Stimulated activated CD4-positive, alpha-beta T cell treated with anti-CD3 and anti-CD28 coated beads, Interleukin-15, amount 100 ng/mL, for 1 hour (primary cell): ENCODE measurements at places on chromosomes 3 and 15.

GRCh38 chr3:189368384-189368783 lies 196.6 kb downstream of the TPRG1 start:
- DNase-seq: no peak

DNA sequence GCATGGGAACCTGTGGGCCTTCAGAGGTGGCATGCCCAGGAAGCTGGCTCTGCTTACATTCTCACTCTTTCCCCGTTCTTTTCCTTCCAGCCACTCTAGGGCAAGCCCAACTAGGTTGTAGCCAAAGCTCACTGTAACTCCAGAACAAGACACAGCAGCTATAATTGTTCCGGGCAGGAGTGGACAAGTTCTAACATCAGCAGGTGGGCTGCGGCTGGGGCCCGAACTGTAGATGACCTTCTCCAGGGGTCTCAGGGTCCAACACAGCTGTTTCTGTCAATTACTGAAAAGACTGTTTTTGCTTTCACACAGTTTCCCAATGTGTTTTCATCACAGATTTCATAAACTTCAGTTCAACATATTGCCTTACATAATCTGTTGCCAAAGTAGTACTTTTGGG lies 11.5 kb downstream of the RASGRP1 start:
- no peak for DNase-seq

DNA sequence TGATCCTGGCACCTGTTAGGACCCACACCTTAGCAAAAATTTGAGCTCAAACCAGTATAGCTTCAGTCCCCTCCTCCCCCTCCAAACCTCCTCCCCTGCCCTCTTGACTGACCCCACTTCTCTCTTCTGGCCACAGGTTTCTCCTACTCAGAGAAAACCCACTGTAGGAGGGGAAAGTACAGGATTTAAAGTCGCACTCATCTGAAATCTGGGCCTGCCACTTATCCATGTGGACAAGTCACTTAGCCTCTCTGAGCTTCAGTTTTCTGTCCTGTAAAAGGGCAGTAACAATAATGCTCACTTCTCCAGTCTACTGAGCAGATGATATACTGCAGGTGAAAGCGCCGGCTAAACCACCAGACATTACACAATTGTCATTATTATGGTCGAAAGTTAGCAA lies 142.7 kb downstream of the MEGF11 start:
- no peak for DNase-seq

DNA sequence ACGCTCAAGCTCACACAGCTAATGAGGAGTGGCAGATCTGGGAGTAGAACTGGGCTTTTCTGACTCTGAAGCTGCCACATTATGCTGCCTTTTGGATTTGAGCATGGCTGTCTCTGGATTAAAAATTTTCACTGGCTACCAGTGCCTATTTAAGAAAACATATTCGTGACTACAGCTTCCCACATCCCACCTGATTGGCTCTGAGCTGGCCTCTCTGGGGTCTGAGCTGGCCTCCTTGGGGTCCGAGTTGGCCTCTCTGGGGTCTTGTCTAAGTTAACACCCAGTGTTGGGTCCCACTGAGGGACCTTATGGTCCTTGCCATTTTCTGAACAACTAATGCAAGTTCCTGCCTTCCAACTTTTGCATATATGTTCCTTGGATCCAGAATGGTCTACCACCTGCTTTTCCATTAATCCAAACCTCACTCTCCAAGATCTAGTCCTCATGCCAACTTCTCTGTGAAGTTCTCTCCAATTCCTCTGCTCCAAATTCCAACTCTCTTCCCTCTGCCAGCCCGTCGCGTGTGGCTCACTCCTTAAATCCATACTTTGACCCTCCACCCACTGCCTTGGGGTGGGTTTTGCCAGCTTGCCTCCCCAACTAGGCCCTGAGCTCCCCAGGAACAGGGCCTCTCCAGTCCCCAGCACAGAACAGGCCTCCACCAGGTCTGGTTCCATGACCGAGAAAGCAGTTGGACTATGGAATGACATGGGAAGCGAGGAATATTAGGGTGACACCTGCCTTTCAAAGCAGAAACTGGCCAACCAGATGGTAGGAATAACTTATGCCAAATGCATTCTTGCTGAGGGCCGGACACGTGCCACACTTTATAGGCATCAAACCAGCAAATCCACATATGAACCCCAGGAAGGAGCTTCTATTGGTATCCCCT lies 42.5 kb downstream of the ATP2B2 start:
- DNase-seq: no peak

DNA sequence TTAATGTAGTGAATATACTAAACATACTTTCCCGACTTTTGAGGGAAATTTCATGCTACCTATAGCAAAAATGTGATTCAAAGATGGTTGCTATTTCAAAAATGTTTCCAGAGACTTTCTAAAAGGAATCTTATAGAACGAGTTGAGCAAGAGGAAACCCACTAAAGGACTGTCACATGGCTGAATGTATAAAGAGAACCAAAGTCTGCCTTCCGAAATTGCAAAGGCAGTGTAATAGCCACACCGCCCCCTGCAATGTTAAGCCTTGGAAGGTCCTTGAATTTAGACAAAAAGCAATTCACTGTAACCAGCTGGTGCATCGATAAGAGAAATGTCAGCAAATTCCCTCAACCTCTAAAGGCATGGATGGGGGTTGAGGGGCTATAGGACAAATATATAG lies 142.8 kb downstream of the CHL1 start:
- DNase-seq: no peak

GRCh38 chr15:60408463-60408981 lies 10.7 kb upstream of the ANXA2 start:
- DNase-seq: no peak

DNA sequence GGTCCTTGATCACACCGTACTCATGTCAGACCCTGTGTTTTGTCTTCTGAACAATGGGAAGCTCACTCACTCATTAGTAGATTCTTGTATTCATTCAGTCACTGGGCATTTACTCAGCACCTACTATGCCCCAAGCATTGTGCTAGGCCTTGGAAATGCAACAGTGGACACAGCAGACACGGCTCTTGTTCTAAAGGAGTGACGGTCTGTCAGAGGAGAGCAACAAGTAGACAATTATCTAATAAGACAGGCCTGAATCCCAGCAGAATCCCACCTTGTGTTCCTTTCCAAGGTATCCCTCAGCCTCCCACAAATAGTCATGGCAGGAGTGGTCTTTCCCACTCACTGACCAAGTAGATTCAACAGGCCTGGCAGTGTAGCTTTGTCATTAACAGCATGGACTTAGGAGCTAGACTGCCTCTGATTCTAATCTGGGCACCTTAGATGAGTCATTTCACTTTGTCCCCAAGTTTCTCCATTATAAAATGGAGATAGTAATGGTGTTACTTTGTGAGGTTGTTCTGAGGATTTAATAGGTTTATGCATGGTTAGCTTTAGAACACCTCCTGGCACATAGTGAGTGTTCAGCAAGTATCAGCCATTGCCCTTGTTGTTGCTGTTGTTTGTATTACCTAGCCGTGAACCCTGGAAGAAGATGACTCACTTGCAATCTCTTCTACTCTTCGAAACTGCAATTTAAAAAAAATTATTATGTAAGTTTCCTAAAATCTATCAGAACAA lies 69.1 kb downstream of the SSUH2 start:
- DNase-seq: no peak

GRCh38 chr3:53581671-53582070 lies 87.3 kb downstream of the CACNA1D start:
- DNase-seq: no peak

GRCh38 chr3:55426486-55426885 lies 60.6 kb downstream of the WNT5A start:
- DNase-seq: no peak

DNA sequence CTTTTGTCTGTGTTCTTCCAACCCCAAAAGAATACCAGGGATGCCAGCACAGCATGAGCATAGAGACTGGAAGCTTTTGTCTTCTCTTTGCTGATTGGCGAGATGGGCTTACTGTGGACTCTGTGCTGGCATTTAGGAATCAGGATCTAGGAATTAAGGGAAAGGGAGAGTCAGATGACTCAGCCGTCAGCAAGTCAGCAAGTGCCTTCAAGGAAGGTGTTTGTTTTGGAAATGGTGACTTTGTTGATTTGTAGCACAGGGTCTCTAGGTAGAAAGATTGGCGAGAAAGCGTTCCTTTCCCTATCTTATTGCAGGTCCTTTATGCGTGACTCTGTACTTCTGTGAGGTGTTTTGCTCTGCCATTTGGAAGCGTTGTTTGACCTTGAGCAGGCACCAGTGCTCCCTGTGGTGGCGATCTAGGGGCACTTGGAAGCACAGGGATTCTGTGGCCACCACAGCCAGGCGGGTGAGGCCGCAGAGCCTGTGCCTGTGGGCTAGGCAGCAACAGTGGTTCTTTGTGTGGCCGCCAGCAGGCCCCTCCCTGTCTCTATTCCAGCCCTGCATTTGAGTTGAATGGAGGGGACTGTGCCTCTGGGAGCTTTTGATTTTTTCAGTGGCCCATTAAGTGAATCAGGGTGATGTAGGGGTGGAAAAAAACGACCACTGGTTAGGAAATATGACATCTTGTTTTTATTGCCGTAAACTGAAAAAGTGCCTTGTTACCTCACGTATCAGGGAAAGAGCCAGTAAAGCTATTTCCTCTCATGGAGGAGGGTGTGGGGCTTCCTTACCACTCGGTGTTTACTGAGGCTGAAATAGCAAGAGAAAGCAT lies 19.0 kb downstream of the FAN1 start:
- DNase-seq: no peak

GRCh38 chr3:175093748-175094147 lies 234.6 kb downstream of the NAALADL2 start:
- no peak for DNase-seq

- no peak for DNase-seq
Measured at GRCh38 chr15:42138968-42139386, 17.5 kb downstream of the PLA2G4F start.

DNA sequence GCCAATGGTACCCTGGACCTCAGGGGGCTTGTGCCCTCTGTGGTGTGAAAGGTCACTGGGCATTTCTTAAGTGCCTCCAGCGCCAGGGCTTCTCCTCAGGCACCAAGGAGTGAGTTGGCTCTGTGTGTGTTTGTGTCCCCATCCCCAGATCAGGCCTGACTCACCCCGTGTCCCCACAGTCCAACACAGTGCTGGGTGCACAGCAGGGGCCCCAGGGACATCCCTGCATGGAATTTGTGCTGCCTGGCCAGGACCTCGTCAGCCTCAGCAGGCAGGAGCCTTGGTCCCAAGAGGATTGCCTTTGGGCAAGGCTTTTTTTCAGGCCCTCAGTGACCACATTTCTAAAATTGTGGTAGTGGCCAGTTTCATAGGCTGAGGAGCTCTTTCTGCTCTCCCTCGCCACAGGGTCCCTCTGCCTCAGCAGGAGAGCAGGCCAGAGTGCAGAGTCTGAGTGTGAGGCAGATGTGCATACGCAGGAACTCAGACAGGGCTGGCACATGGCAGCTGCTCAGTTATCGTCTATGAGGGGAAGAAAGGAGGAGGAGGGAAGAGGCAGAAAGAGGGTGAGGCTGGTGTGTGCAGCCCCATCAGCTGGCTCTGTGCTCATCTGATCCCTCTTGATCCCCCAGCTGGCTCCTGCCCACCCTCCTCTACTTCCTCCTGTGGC lies 215.6 kb downstream of the RPLP1 start:
- no peak for DNase-seq

DNA sequence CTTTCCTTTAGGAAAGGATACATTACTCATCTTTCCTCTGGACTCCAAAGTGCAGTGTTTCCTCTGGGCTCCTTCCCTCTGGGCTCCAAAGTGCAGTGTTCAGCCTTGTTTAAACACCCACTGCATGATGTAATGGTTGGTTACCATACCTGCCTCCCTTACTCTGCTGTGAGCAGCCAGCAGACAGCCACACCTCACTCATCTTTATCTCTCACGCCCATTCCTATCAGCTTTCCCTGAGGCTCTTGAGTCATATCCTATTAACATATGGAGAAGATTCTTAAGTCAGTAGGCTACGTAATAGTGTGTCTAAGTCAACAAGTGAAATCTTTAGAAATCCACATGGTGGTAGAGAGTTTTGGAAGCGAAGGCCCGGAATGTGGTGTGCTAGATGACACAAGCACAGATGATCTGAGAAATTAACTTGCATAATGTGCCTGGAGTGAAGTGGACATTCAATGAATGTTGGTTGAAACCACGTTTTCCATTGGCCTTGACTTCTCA lies 97.2 kb upstream of the CTNNB1 start:
- no peak for DNase-seq

DNA sequence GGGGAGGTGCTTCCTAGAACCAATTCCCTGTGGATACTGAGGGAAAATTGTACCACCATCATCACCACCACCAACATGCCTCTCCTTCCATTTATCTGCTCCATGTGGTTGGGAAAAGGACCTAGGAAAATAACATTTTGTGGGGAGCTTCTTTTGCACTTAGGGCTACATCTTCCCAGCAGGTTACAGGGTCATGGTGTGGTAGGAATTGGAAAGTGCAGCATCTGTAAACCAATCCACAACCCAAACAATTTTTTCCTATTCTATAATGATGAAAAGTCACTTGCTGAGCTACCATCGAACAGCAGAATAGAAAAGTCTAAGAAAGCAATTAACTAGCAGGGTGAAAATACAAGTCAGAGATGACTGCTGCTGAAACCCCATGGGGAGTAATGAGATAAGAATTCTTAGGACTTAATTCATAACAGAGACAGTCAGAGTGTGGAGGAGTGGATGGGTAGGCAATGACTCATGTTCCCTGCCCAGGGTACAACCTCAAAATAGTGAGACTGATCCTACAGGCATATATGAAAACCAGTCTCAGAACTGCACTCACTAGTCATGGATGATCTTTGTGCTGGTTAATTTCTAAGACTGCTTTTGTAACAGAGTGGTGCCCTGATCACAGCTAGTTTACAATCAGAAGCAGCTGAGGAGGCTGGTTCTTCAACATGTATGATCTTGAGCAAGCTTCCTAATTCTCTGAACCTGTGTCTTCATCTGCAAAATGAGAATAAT lies 38.1 kb upstream of the LEKR1 start:
- no peak for DNase-seq

GRCh38 chr15:74920456-74920855 lies 13.8 kb upstream of the FAM219B start:
- DNase-seq: no peak

DNA sequence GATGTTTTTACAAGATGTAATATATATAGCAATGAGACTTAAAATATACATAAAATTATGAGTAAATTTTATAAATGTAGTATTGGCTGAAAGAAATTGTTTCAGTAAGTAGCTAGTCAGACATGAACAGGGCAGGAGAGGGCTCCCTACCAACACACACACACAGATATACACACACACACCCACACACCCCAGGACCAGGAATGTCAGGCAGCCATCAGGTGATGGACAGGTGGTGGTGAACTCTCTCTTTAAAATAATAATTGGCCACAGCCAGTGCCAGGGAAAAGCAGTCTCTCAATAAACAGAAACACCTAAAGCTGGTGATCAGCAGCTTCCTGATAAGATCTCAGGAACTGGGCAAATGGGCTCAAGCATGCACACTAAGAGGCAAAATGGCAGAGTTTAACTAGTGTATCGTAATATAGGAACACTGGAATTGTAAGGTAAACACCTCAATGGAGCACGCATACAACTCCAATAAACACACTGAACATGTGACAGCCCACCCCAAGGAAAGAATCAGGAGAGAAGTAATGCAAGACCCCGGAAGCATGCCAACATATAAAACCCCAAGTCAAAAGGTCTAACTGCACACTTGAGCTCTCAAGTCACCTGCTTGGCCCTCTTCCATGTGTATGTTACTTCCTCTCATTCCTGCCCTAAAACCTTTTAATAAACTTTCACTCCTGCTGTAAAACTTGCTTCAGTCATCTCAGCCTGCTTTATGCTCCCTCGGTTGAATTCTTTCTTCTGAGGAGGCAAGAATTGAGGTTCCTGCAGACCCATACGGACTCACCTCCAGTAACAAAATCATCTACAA lies 1034.1 kb upstream of the SEMA6D start:
- no peak for DNase-seq

- no peak for DNase-seq
Measured at GRCh38 chr3:14962762-14963161, 15.4 kb downstream of the NR2C2 start.

GRCh38 chr15:57785959-57786358 lies 79.4 kb downstream of the POLR2M start:
- no peak for DNase-seq
